Activated T-cell treated with anti-CD3 and anti-CD28 coated beads for 24 hours (primary cell): ENCODE measurements at places on chromosomes 1 and 21.

DNA sequence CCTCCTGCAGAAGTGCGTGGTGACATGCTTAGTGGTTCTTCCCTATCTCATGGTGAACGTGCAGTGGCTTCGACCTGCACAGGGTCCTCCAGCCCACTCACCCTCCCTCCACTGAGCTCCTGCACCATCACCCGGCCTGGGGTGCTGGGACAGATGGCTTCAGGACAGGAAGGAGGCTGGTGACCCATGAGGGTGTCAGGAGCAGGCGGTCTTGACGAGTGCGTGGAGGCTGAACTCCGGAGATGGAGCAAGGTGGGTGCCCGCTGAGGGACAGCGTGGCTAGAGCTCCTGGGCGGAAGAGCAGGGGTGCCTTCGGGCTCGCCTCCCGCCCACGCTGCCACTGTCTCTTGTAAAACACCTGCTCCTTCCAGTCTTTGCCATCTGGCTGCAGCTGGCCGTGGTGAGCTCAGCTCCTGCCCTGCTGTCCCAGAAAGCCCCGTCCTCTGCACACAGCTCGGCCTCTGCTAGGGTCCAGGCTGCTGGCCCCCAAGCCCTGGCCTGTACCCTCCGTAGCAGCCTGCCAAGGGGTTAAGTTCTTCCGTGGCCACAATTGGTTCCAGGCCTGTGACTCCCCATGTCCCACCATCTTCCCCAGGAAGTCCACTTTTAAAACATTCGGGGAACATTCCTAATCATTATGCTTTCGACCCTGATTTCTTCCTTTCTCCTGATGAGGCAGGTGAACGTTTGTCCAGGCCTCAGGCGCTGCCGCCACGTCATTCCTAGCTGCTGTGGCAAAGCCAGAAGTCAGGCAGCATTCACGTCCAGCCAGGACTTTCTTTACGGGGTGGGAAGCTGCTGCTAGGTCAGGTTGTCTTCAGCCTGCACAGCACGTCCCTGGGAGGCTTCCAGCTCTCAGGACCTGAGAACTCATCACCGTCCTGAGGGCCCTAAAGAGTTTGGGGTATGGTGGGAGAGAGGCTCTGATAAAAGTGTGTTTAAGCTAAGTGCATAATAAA, 8.1 kb downstream of the KRTAP10-1 start:
- DNase-seq: no peak

DNA sequence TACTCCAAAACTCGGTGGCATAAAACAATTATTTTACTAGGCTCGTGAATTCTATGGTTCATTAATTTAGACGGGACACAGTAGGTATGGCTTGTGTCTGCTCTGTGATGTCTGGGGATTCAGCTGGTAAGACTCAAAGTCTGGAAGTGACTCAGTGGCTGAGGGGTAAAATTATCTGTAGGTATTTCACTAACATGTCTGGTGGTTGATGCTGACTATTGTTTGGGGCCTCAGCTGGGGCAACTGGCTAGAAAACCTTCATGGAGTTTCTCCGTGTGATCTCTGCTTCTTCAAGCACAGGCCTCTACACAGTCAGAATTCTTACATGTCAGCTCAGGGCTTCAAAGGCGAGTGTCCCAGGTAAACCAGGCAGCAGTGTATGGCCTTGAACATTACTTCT, 41.2 kb upstream of the KLF17 start:
- DNase-seq: no peak

DNA sequence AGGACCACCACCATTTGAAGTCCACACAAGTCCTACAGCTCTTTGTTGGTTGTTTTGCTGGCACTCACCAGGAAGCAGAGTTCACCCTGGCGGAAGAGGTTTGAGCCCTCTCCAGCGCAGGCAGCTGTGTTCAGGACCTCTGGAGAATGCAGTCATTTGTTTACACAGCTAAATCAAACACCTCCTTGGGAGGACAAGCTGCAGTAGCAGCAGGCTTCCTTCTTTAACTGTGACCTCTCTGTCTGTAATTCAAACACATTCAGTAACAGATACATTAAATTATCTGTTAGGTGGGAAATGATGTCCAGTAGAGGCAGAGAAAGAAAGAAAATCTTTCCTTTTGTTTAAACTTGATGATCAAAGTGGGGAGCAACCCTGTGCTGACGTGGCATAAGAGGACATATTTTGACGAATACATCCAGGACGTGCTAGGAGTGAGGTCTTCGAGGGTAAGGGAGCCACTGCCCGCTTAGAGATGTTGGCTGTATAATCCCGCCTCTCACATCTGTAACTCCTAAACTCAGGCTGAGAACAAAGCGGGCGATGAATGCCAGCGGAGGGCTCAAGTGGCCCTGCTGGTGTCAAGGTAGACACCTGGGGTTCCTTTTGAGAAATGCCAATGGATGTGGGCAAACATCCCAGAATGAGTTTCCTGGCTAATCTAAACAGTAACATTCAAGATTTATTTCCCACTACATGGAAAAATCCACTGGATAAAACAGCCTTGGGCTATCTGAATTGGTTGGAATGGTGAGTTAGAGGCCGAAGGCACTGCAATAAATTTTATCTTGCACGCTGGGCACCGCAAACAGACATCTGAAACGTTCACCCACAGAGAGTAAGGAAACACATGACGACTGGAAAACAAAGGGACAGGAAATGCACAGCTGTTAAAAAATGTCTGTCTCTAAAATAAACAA, 51.7 kb downstream of the ABCA4 start:
- no peak for DNase-seq

DNA sequence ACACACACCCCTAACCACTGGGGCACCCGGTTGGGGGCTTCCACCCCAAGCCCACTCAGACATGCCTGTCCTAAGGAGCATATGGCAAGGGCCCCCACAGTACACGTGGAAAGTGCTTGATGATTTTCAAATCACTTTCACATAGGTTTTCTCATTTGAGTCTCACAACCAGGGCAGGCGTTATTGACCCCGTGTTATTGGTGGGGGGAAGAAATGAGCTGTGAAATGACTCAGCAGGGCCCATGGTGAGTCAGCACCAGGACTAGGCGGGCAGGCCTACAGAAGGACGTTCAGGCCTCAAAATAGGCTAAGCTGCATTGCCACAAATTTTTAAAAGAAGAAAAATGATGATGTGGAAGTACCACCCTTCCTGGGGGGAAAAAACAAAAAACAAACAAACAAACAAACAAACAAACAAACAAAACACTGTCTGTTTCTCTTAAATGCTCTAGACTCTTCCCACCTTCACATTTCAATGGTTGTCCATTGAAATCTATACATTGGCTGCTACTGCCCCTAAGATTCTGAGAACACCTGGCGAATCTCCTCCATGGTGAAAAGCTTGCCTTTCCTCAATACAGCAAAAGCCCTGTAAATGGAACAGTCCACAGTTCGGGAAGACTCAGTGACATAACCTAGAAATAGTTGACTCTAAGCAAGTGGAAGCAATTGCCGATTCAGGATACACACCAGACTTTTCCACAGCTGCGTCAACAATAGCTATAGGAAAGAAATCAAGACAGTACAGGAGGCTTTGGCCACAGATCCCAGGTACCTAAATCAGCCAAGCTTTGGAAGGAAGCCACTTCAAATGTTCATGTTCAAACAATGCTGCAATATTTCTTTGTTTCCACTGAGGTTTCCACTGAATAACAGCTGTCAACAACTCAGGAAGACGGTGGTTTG, 234.7 kb downstream of the TOMM20 start:
- DNase-seq: peak; percentile 25

GRCh38 chr21:17472182-17472581, 40.7 kb upstream of the CXADR start:
- no peak for DNase-seq

DNA sequence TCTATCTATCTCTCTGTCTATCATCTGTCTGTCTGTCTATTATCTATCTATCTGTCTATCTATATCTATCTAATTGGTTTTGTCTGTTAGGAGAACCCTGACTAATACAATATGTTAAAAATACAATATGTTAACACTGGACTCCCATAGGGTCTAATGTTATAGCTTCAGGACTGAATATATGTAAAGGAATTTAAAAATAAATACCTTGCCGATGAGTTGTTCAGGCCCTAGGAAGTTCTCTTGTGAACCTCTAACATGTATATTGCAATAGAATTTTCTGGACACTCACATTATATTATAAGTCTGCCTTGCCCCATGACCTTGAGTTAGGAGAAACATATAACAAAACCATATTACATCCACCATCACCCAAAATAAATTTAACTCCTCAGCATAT, 900.6 kb downstream of the NCAM2 start:
- no peak for DNase-seq

DNA sequence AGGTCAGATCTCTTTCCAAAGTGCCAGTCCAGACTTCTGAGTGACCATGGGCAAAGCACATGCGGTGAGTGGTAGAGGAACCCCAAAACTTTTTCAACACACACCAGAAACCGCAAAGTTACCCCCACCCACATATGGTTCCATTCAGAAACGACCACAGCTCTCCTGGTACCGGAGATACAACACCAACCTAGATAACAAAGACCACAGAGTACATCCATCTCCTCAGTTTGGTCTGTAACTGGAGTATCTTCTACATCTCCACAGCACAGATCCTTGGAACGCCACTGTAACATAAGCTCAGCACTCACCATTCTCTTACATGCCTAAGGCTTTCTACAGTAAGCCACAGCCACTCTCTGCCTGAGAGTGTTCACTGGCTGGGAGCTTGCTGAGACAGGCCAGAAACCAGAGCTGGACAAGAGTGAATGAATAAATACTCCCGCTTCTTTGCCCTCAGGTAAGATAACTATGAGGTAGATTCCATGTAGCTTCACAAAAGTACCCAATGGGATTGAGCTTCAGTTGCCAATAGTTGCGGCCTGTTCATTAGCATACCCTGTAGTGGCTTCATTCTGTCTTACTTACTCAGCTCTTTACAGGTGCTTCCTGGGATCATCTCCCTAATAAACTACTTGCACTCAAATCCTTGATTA, 81.8 kb downstream of the SMYD3 start:
- no peak for DNase-seq

DNA sequence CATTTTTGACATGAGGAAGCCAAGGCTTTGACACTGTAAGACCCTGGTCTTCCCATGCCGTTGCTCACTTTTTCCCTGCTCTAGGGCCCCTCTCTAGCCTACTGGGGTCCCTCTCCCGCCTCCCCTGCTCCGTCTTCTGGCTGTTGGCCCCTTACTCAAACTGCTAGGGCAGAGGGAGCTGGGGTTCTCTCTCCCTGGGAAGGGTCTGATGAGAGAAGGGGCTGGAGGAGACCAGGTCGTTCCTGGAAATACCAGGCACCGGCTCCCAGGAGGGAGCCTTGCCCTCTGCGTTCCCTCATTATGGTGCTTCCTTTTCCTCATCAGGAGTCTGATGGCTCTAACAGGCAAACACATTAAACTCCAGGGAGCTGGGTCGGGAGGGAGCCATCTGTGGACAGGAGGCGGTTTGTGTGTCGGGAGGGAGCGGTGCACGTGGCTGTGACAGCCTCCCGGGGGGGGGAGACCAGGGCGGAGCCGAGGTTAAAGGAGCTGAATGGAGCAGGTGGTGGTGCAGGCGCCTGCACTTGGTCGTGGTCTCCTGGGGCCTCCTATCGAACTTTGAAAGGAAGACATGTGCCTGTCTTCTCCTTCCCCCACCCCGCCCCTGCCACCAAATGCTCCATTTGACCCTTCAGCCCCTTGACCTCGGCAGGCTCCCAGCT, 35.4 kb upstream of the LHX4 start:
- DNase-seq: no peak

- no peak for DNase-seq
Observed at GRCh38 chr1:248045209-248045608, 1.4 kb upstream of the OR2L3 start.

DNA sequence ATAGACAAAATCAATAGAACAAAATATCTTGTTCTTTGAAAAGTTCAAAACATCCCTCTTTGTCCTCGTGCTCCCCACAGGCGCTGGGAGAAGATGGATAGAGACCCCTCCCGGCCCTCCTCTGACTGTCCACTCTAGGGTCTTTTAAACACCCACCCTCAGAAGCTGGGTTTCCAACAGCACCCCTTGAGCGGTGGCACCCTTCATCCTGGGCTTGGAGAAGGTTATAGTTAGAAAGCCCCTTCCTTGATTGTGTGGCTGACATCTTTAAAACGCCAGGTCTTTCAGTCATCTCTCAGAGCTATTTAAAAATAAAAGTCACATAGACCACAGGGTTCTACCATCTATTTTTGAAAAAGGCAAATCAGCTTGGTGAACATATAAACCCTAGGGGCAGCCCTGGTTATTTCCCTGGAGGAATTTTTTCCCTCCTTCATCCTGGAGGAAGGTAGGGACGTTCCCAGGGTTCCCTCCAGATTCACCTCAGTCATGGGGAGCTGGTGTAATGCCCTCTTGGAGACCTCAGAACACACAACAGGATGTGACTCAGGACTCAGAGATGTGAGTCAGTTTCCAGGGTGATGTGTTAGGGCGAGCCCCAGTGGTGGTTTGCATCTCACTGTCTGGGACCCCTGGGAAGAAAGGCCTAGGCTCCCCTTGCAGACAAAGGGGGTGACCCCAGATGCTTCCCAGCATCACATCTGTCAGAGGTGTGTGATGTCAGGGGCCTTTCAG, 138.5 kb downstream of the CLIC6 start:
- peak; percentile 61 for DNase-seq

DNA sequence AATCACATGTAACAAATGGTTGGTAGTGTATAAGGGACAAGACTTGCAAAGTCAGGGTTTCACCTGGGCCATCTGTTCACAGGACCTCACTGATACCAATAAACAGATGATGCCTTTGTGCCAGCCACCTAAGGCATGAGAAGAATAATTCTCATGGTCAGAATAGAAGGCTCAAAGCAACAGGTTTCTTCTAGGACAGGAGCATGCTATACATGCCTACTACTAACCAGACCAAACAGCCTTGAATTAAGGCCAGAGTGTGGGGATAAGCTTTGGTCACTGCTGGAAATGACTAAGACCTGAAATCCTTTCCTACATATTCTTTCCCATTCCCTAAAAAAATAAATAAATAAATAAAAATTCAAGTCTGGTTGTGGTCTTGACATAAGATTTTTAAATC, 17.5 kb downstream of the PSMB2 start:
- DNase-seq: no peak

DNA sequence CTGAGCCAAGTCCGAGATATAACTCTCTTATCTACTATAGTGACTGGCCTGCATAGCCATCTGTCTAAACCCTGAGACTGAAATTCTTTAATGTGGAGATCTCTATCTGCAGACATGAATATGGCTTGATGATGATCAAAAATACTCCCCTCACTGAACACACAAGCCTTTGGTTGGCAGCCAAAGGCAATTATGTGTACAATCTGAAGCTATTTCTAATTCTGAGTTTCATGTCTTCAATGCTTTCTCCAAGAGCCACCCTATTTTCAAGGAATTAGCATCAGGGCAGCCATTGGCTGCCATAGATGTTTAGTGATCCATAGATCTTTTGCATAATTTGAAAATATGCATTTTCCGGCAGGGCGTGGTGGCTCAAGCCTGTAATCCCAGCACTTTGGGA, 168.2 kb downstream of the TGFB2 start:
- DNase-seq: no peak
